ENCODE measurements at places on chromosomes 7 and 10.

DNA sequence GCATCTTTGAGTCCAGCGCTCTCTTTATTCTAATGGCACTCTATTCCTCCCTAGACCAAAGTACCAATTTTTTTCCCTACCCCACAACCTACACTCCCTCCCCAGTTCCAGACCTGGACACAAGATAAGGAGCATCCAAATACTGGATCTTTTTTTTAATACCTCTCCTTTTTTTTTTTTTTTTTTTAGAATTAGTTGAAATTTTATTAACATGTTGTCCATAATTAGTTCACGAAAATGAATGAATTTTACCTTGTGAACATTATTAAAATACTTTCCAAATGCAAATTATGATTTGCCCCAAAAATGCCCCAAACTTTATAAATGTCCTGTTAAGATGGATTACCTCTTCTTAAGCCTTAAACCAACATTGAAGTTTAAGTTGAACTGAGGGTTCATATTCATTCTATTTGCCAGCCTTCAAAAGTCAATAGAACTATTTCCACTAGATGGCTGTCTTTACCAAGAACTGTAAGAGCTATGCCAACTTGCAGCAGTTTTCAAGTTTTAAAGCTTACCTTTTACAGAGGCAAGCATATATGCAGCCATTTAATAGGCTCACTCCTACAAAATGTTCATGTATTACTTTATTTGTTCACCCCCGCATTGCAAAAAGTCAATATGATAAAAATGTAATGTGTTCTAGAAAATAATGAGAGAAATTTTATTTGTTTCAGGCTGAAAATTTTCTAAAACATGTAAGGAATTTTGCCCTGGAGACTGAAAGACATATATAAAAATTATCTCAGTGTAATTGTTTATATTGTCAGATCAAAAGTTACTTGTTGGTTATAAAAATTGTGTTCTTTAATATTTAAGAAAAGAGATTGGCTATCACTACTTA is 39.7 kb upstream of the TNKS2 start:
- DNase-seq, result peak; percentile 67

DNA sequence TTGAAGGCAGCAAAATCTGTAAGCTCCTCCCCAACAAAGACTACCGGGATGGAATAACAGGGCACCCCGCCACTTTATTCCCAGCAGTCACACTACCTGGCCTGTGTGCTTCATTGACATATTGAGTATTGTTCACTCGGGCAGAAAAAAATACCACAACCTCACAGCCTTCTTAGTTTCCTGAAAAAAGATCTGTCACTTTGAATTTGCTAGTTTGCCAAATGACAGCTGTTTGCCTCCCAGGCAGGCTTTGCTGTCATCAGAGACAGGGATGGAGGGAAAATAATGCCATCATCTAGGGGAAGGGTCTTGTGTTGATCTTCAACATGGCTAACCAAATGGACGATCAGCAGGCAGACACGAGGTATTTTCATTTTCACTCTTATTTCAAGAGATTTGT is 26.9 kb downstream of the BMPER start:
- DNase-seq, result no peak

GRCh38 chr10:130231251-130231741 is 95.1 kb downstream of the GLRX3 start:
- no peak for DNase-seq

- DNase-seq, result no peak
Observed at GRCh38 chr10:20901110-20901509, 4.0 kb upstream of the NEBL start.

- no peak for DNase-seq
Observed at GRCh38 chr7:101555921-101556275, 73.2 kb downstream of the MYL10 start.
